Stimulated activated CD4-positive, alpha-beta T cell treated with anti-CD3 and anti-CD28 coated beads, Interleukin-4, amount 100 ng/mL, for 48 hours (primary cell): ENCODE measurements at places on chromosomes 2 and 18.
A peak's percentile ranks its signal among the peaks of the same experiment; 100 is the strongest.

GRCh38 chr2:226911932-226912331 lies 76.1 kb downstream of the RHBDD1 start:
- no peak for DNase-seq

DNA sequence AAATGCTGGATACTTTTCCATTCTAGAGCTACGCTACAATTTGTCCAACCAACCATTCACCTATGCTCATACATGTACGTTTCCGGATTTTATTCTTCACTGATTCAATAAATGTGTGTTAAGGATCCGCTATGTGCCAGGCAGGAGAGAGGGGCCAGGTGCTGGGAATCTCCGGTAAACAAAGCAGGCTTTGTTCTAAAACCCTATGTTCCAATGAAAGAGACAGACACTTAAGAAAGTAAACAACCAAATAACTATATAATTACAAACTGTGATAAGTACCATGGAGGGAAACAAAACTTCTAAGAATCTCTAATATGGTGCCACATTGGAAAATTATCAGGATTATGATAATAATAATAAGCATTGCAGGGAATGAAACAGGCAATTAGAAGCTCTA lies 22.2 kb upstream of the POMC start:
- DNase-seq: no peak

DNA sequence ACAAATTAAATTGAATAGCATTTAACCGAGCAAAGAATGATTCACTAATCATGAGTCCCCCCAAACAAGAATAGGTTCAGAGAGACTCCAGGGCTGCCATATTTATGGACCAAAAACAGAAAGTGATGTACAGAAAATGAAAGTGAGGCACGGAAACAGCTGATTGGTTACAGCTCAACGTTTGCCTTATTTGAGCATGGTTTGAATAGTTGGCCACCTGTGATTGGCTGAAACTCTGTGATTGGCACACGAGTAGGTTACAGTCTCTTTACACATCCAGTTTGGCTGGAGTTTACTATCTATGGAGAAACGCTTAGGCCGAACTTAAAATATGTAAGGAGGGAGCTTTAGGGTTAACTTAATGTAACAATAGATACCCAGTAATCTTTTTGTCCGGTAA lies 27.0 kb upstream of the DPYSL5 start:
- DNase-seq: no peak

DNA sequence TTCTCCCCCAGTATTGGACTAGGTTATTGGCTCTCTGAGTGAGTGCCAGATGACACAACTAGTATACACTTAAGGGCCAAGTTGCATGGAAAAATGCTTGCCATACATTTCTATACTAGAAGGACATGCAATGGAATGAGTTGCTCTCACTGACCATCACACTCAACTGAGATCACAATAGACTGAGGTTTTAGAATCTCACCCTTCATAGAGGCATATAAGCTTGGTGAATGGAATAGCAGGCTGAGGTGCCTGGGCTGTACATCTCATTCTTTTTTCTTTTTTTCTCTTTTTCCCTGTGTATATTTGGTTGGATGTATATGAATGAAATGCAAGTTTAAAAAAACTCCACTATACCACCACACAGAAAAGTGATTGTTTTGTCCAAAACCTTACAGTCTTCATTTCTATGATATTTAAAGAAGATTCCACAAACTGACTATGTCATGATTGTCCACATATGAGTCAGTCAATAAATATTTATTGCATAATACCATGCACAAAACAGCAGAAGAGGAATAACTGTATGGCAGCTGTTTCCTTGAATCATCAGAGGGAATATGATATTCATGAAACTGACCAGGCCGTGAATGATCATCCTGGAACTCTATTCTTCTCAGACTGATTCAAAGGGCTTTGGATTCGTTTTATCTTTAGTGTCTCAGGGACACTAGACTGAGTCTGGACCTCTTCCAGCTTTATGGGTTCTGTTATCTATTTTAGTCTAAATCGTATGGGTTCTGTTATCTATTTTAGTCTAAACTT lies 122.6 kb upstream of the STK17B start:
- no peak for DNase-seq

- DNase-seq: no peak
Measured at GRCh38 chr2:225584796-225585195, 185.3 kb downstream of the NYAP2 start.

GRCh38 chr2:144151851-144152250 lies 368.1 kb downstream of the ZEB2 start:
- no peak for DNase-seq

- DNase-seq: no peak
Measured at GRCh38 chr2:74670263-74670662, 16.2 kb downstream of the SEMA4F start.

GRCh38 chr2:102187496-102188150 lies 800 bp downstream of the IL1RL2 start:
- peak; percentile 43 for DNase-seq
